ENCODE measurements at places on chromosomes 5 and 9.
A peak's percentile ranks its signal among the peaks of the same experiment; 100 is the strongest.

- no peak for DNase-seq
Observed at GRCh38 chr5:151038412-151038745, 18.0 kb downstream of the GPX3 start.

GRCh38 chr5:138402640-138403039 lies 36.2 kb upstream of the REEP2 start:
- no peak for DNase-seq

DNA sequence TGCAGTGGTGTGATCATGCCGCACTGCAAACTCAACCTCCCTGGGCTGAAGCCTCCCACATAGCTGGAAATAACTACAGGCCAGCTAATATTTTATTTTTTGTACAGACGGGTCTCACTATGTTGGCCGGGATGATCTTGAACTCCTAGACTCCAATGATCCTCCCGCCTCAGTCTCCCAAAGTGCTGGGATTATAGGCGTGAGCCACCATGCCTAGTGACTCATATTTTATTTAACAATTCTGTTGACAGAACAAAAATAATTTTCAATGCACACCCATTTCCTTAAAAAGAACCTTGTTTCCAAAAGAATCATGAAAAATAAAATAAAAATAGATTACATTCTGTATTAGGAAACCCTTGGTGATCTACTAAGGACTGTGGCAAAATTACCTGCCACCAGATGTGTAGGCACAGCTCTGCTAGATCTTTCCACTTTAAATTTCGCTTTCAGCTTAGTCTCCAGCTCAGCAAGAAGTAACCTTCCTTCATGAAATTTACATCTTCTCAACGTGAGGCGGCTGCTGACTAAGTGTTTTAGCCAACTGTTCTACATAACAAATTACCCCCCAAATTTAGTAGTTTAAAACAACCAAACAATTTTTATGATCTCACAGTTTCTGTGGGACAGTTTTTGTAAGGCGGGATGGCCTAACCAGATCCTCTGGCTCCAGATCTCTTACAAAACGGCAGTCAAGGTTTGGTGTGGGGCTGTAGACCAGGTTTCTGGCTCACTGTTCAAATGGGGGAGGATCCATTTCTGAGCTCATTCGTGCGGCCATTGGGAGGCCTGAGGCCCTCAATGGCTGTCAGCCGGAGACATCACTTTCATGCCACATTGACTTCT lies 32.6 kb upstream of the GOLPH3 start:
- no peak for DNase-seq

GRCh38 chr9:133290751-133291302 lies 15.8 kb upstream of the ABO start:
- no peak for DNase-seq

DNA sequence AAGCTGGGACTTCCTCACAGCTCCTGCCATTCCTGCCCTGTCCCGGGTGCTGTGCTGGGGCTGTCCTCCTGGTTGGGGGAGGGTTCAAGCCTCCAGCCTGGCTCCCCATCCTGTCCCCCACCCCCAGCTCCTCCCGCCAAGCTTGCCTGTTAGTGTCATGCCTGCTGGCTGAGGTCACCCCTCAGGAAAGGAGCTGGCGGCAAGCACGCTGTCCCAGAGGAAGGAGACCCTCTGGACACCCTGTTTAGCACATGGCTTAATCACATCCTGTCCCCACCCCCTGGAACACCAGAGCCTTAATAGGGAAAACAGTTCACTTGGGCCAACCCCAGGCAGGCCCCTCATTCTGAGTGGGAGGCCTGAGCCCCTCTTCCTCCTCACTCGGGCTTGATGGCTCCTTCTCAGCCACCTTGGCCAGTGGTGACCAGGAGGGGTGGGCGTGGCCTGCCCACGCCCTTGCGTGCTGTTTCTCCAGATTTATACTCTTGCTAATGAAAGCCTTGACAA lies 9.2 kb upstream of the PHYHD1 start:
- DNase-seq, result no peak

DNA sequence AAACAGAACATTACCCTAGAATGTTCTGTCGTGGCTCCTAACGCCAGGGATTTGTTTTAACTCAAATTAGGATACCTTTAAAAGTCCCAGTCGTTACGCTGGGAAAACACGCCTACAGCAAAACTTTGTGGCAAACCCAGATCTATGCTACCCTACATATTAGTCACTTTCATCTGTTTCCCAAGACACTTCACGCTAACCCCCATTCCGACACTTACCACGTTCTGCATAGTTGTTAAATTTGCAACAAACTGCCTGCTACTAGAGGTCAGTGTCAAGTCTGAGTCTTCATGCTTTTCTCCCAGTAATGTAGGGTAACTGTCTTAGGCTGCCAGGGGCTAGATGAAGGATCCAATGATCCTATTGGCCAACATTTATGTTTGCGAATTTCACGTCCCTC lies 140.3 kb downstream of the RASEF start:
- DNase-seq, result no peak

DNA sequence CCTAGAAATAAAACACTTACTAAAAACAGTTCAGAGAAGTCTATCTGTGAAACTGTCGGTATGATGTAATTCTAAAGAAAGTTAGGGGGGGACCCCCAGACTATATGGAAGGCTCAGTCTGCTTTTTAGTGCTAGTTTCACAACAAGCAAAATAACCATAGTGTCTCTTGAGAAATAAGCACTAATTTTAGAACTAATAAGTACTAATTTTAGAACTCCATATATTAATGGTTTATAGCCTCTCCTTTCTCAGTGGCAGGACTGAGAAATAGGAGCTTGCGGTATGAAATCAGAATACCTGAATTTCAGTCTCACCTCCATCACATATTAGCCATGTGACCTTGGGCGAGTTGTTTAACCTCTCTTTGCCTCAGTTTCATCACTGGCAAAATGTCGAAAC lies 1.4 kb upstream of the PHF24 start:
- DNase-seq, result no peak

GRCh38 chr9:4422495-4422894 lies 67.8 kb upstream of the SLC1A1 start:
- no peak for DNase-seq

DNA sequence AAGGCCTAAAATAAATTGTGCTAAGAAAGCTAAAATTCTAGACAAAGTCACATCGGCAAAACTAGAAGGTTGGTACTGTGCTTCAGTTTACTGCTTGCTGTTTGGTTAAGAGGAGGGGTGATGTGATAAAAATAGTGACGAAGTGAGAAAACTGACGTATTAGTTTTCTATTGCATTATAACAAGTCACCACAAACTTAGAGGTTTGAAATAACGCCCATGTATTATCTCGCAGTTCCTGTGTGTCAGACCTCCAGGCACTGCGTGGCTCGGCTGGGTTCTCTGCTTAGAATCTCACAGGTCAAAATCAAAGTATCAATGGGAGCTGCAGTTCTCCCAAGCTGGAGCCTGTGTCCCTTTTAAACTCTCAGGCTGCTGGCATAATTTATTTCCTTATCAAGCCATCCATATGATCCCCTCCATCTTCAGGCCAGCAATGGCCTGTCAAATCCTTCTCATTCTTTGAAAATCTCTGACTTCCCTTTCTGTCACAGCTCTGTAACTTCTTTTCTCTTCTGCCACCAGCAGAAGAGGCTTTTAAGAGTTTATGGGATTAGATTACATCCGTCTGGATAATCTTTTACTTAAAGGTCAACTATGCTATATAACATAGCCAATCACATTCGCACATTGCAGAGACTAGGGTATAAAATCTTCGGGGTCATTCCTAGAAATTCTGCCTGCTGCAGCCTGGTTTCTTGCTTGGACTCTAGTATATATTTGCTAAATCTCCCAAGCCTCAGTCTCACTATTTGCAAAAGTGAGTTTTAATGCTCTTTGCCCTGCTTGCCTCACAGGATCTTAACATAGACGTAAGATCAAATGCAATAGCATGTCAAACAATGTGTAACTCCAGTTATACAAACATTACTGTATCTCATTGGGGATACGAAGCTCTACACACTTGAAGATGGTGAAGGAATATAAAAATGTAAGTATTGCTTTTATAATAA lies 104.0 kb upstream of the CDKN2B start:
- DNase-seq, result no peak

DNA sequence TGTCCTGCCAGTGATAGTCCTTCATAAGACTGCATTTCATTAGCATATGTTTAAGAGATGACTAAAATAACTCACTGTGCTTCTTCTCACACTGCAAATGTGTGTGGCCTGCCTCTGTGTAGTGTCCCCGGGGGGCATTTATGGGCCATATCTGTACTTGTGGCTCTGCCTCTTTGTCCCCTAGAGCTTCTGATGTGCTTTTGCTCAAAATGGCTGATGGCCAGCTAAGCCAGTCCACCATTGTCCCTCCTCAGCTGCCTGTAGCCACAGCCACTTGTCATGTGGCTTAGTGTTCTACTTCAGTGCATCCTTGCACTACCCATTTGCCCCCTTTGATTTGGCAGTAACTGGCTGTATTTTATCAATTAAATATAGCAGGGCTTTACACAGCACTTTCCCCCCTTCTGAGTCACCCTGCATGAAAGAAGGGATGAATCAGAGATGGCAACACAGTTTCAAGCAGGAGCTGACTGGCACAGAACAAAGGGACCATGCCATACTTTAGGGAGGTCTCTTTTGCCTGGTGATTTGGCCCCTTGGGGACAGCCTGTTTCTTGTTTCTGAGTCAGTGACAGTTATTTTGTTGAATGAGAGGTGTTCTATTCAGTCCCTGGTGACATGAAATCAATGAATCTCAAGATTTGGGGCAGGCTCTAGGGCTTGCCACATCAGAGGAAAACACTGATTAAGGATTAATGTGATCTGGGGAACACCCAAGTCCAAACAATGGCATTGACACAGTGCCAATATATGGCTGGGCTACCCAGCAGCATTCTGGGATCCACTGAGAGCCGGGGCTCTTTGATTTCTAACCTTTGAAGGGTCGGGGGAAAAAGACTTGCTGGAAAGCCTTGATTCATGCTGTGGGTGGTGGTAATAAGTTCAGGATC lies 245.5 kb downstream of the SMARCA2 start:
- DNase-seq, result no peak

DNA sequence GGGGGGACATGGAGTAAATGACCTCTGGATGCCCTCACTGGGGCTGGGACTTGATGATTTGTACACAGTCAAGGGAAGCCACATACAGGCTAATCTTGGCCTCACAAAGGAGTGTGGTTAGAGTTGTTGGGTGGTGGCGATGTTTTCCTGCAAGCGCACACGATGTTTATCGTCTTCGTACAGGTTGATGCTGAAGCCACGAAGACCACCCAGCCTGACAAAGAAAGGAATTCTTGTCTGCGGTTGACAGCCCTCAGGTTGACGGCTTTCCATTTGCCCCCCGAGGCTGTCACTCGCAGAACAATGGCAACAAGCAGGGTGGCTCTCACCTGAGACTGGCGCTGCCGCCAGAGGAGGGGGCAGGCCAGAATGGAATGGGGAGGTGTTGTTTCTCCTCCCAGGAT lies 14.1 kb upstream of the XPA start:
- no peak for DNase-seq

GRCh38 chr9:22244139-22245011 lies 202.2 kb upstream of the DMRTA1 start:
- DNase-seq, result no peak

DNA sequence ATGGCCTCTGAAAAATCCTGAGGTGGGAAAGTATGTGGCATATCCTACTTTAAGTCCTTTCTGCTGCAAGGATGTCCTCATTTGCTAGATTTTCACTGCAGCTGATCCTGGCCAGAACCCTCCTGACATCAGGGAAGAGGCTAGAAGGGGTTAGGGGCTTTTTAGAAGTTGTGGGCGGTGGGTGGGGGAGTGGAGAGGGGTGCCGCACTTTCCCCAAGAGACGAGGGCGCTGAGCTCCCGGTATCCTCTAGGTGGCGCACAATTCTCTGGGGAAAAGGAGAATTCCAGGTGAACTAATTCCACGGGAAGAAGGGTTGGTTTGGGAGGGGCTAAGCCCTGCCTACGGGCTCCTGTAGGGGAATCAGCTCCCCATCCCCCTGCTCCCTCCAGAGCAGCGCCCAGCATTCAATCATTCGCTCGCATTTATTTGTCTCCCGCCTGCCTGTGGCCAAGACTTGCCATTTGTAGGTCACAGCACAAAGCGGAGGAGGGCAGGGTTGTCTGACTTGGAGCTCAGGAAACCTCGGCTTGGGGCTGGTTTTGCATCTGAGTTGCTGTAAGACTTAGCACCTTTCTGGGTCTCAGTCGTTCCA lies 42.9 kb upstream of the HAND1 start:
- no peak for DNase-seq

DNA sequence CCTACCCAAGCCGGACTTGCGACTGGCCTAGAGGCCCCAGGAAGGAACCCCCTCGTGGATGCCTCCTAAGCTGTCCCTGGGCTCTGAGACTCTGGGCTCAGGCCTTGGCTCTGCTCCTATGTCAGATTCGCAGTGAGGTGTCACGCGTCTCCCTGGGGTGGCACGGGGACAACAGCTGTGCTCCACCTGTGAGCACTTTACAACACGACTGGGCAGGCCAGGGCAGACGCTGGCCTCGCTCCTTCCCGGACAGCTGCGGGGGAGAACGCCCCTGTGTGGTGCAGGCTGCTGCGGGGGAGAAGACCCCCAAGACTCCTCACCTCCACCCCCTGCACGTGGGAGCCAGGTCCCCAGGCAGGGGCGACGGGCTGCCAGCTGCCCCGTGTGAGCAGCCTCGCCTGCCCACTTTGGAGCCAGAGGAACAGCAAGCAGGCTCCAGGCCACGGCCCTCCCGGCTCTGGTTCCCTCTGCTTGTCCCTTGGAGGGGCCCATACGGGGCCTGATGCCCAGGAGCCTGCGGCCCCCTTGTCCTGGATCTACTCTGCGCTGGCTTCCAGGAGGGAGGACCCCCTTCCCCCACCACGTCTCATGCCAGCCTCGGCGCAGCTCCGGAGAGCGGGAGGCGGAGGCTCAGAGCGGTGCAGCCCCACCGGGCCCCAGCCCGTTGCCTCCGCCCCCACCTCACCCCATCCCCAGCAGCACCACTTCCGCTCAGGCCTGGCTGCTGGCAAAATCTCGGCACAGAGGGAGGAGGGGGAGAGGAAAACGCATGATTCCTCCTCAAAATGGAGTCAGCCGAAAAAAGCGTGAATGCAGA lies 36.0 kb downstream of the SARDH start:
- peak; percentile 57 for DNase-seq

DNA sequence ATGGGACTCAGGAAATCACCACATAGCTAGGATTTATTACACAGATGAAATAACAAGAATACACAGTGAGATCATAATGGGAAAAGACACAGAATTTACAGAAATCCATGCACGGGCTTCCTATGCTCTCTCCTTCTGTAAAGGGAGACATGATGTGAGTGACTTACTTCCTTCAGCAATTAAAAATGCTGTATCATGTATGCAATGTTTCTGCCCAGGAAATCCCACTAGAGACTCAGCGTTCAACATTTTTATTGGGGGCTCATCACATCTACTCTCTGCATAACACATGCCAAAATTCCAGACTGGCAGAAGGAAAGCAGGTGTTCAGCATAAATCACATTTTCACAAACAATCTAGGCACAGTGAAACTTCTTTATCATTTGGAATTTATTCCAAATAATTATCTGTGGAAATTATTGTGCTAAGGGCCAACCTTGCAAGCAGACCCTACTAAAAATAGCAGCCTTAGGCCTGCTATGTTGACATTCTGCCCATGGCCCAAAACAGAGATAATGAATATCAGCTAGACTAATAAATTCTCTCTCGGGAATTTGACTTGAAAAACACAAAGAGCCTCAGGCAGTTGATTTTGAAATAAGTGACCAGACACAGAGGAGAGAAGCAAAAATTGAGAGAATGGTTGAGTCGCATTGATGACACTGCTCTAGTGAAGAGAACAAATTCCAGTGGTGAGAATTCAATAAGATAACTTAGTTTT lies 31.4 kb upstream of the SELENOP start:
- no peak for DNase-seq

GRCh38 chr5:56481428-56482357 lies 248.6 kb upstream of the ANKRD55 start:
- no peak for DNase-seq

- no peak for DNase-seq
Observed at GRCh38 chr9:7944572-7944971, 145.0 kb upstream of the DMAC1 start.

All from stimulated activated CD4-positive, alpha-beta T cell treated with anti-CD3 and anti-CD28 coated beads, TNF-alpha, amount 100 ng/mL, for 4 hours (primary cell).